ENCODE measurements at places on chromosomes 11 and 22. TPM values are rescaled to one million over a fixed set of nuclear protein-coding genes. Genes with fewer than 3 reads are reported as not detected.

DNA sequence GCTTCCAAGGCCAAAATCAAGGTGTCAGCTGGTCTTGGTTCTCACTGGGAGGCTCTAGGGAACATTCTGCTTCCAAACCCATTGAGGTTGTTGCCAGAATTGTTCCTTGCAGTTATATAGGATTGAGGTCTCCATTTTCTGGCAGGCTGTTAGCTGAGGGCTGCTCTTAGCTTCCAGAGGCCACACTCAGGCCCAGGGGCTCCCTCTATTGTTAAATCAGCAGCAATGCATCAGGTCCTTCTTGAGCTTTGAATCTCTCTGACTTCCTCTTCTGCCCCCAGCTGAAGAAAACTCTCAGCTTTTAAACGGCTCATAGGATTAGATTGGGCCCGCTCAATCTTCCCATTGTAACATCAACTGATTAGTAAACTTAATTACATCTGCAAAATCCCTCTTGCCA lies 39.3 kb upstream of the BSX start:
- DNase-seq, result peak; percentile 88

DNA sequence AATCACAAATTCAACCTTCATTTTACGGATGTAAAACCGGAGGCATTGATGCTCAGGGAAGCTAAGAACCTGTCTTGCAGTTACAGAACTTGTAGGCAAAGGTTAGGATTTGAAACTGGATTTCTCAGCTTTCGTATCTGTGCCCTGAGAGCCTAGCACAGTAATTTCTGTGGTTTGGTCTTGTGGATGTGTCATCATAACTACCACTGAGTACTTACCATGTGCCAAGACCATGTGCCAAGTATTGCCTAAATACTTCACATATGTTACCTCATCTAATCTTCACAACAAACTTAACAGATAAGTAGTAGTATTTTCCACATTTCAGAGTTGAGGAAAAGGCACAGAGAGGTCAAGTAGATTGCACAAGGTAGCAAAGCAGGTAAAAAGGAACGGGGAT lies 140.7 kb downstream of the NXPE2 start:
- no peak for DNase-seq

GRCh38 chr11:99316776-99317520 lies 296.2 kb downstream of the CNTN5 start:
- no peak for DNase-seq

DNA sequence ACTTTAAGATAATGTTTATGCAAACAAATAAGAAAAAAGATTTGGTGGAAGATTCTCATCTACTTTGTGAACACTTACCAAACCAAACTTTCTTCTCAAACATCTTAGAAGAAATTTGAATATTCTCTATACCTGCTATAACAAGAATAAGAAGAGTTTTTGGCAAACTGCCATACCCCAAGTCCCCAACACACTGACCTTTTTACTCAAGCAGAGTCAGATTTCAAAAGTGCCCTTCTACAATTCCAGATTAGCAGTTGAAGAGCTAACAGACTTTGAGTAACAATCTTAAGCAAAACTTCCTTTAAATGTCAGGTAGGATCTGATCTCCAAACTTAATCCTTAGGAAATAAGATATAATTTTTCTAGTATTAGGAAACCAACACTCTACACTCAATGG lies 33.9 kb downstream of the TSG101 start:
- peak; percentile 2 for DNase-seq

DNA sequence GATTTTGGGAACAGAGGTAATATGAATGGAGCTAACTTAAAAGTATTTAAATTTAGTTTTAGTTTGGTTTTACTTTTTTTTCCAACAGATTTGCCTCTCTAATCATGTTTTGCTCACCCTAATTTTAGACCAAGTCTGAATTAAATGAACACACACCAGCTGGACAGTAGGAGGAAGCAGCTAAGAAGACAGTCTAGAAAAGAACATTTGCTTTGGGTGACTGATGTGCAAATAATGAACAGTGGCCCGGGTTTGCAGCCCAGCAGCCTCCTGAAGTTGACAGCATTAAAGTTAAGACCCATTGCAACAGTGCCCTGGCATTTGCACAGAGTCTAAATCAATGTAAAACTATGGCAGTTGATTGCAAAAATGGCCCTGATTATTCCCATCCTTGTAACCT lies 66.4 kb upstream of the SORL1 start:
- no peak for DNase-seq

DNA sequence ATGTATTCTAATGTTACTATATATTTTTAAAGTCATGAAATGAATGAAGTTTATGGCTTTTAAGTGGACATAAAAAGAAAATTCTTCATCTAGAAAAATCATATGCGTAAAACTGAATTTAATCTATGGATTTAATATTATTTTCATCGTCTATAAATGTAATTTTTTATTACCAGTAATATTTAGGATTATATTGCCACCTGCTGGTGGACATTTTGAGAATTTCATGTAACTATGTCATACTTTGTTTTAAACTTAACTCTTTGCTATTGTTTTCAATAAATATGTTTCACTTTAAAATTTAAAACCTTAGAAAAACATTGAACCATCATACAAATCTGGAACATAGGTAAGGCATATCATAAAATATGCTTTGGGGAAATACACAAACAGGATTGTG lies 66.5 kb upstream of the CEP126 start:
- peak; percentile 33 for DNase-seq

DNA sequence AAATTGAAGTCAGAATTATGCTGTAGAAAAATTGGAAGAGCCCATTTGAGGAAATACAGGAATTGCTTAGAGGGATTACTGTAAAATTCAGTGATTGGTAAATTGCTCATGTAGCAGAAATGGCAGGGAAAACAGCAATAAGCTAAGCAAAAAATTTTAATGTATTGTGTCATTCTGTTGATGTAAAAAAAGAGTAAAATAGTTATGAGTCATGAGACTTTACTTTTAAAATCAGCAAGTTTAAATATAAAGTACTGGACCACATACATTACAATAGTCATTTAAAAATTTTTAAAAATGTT lies 10.4 kb downstream of the PDHX start:
- DNase-seq, result no peak

GRCh38 chr11:131234221-131234620 lies 136.2 kb upstream of the NTM start:
- DNase-seq, result no peak

DNA sequence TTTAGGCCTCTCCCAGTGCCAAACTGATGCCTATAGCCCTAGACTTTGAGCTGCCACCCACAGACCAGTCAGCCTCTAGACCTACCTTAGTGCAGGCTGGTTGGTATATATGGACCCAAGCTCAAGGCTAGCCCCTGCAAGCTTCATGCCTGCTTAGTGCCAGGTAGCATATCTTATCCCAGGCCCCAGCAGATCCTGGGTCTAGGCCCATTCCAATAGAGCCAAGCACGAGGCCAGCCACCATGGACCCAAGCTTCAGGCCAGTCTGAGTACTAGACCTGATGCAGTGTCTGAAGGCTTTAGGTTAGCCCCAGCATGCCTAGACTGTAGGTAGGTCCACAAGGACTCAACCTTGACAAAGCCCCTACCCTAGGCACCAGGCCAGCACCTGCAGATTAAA lies 1081.7 kb downstream of the JRKL start:
- DNase-seq, result no peak

GRCh38 chr11:124878759-124879492 lies 13.7 kb downstream of the ROBO3 start:
- DNase-seq, result no peak

- peak; percentile 59 for DNase-seq
Observed at GRCh38 chr11:96054870-96055705, 131.2 kb upstream of the MTMR2 start.

DNA sequence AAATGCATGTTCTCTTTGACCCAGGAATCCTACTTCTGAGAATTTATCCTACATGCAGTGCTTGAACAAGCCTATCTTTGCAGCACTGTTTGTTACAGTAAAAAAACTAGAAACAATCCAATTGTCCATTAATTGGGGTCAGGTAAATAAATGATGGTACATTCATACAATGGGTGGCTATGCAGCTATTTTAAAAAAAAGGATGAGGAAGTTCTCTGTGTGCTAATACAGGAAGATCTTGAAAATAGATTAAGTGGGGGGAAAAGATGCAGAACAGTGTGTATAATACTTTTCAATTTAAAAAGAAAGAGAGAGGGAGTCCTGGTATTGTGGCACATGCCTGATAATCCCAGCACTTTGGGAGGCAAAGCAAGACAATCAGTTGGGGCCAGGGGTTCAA lies 9.5 kb upstream of the CREB3L1 start:
- DNase-seq, result no peak

DNA sequence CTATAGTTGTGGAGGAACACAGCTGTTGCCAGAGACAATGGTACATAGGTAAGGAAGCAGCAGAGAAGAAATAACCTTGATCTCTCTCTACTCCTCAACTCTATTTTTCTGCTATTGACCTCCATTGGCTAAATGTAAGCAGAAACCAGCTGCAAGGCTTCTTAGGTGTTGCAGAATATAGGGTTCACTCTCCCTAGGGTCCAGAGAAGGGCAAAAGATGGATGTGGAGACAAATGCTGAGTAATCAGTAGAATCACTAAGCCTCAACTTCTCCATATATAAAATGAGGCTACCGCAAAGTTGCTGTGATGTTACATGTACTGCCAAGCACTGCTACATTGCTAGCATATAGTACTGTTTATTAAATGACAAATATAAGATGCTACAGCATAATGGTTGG lies 120.6 kb downstream of the PDE3B start:
- DNase-seq, result no peak

DNA sequence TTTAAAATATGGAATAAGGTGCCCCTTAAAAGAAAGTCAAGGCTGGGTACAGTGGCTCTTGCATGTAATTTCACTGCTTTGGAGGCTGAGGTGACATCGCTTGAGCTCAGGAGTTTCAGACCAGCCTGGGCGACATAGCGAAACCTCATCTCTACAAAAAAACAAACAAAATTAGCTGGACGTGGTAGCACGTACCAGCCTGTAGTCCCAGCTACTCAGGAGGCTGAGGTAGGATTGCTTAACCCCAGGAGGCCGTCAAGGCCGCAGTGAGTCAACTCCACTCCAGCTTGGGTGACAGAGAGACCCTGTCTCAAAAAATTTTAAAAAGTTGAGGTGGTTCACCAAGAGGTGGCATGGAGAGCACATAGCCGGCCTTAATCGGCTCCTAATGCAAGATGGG lies 17.7 kb upstream of the ADORA2A start:
- no peak for DNase-seq

- no peak for DNase-seq
Observed at GRCh38 chr22:22588485-22589164, 29.6 kb upstream of the PRAME start.

DNA sequence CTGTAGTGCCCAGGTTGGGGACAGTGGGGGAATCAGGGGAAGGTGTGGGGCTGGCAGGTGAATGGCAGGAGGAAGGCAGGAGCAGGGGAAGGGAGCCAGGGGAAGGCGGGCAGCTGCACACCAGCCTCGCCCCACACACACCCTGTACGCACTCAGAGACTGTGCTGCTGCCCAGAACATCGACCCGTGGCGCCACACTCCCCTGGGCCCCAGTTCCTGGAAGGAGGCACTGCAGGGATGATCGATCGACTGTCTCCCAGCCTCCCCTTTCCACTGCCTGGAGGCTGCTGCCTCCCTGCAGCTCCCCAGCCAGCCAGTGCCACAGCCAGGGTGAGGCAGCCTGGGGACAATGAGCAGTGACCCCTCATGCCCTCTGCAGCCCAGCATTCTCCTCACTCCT lies 19.2 kb downstream of the PDE2A start:
- DNase-seq, result no peak

DNA sequence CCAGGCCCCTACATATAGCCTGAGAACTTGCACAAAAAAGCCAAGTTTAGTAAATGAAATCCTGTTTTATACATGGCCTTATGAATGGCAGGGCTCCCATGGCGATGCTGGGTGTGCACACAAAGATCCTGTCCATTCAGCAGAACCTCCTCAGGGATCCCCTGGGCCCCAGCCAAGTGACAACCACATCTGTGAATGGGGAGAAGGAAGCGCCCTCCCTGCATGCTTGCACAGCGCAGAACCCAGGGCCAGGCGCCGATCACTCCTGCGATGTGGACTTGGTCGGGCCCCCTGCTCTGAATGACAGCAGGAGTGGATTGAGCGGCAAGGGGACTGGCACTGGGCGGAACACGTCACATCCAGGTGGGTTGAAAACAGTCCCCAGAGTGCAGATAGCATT lies 4.5 kb upstream of the CDC42EP2 start:
- DNase-seq, result no peak

GRCh38 chr11:90500922-90501568 lies 278.2 kb upstream of the CHORDC1 start:
- DNase-seq, result no peak

GRCh38 chr11:131483877-131484276 lies 113.5 kb downstream of the NTM start:
- DNase-seq, result no peak

DNA sequence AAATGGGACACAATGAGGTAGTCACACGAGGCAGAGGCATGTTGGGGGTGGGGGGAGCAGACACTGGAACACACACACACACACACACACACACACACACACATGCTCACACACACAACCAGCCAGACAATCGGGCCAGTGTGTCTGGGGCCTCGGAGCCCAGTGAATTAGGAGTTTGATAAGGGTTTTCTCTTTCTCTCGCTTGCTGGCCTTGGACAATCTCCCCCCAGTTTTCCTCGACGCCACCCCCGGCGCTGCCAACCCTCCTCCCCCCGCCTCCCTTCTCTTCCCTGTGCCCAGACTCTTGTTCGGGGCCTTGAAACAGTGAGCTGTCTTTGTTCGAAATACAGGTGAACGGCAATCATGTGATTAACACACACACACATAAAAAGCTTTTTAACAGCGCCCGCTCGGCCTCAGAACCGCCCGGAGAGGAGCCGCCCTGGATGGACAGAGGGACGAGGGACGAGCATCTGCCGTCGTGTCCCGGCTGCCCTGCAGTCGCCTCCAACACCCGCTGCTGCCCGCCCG lies 1.5 kb upstream of the SOX10 start:
- DNase-seq, result no peak

- DNase-seq, result peak; percentile 73
Observed at GRCh38 chr11:36492724-36493304, 17.3 kb downstream of the TRAF6 start.

GRCh38 chr22:23565305-23565914 lies 14.7 kb downstream of the IGLL1 start:
- DNase-seq, result peak; percentile 71

- peak; percentile 83 for DNase-seq
Observed at GRCh38 chr11:132099692-132100091, 729.3 kb downstream of the NTM start.

The CRYBA4 gene
- total RNA-seq, result not detected

The CCDC81 gene
- total RNA-seq, result 4.3 TPM

The KCNK4 gene
- 1.0 TPM for total RNA-seq

The PHF21B gene
- 127 TPM for total RNA-seq

The KLHL35 gene
- total RNA-seq, result 1.1 TPM

The MFRP gene
- total RNA-seq, result 0.03 TPM

The BTBD18 gene
- not detected for total RNA-seq

The PAMR1 gene
- total RNA-seq, result 2.5 TPM

The TRIM6 gene
- total RNA-seq, result 49.0 TPM
